HS-5 (cell line): ENCODE measurements at places on chromosomes 3 and 15.

- no peak for DNase-seq
Observed at GRCh38 chr3:105465251-105465853, 98.6 kb downstream of the ALCAM start.

DNA sequence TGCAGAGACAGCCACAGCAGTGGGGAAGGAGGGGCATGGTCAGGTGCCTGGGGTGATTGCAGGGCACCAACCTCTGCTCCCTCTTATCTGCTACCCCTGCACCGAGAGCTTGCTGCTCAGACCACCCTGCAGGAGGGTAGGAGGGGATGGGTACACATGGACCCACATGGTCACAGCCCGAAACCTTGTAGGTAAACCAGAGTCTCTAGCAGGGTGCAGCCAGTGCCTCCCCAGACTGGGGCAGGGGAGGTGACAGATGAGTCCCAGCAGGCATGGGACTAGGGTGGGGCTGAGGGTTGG lies 49.2 kb downstream of the FAH start:
- no peak for DNase-seq

- DNase-seq: no peak
Observed at GRCh38 chr15:83306561-83306960, 22.1 kb upstream of the BNC1 start.

- DNase-seq: no peak
Observed at GRCh38 chr3:115930922-115931321, 307.6 kb downstream of the GAP43 start.

DNA sequence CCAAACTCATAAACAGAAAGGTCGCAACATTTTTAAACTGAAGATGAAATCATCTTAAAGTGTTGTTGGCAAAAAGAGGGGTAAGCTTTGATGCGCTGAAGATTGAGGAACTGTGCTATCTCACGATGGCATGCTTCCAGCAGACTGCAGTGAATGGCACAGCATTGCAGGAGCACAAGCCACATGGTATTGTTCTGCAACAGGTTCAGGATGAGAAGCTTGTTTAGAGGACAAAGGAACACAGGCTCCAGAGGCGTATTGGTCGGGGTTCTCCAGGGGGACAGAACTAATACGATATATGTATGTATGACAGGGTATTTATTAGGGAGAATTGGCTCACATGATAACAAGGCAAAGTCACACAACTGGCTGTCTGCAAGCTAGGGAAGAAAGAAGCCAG lies 13.8 kb upstream of the PLD1 start:
- no peak for DNase-seq

DNA sequence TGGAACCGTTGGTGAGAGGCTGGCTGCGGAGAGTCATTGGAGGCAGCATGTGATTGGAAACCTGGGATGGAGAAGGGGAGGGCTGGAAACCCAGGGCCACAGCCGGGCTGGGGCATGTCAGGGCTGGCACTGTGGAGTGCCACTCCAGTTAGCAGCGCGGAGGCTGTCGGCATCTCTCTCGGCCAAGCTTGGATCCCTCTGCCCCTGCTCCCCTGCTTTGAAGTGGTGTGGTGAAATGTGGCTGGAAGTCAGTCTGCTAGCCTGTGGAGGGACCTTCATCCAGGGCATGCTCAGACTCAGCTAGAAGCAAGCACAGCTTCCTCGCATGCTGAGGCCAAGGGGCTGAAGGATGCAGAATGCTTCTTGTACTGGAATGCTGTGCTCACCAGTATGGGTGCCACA lies 13.5 kb downstream of the SLCO3A1 start:
- no peak for DNase-seq

GRCh38 chr3:154427685-154428285 lies 2.2 kb downstream of the GPR149 start:
- DNase-seq: no peak

DNA sequence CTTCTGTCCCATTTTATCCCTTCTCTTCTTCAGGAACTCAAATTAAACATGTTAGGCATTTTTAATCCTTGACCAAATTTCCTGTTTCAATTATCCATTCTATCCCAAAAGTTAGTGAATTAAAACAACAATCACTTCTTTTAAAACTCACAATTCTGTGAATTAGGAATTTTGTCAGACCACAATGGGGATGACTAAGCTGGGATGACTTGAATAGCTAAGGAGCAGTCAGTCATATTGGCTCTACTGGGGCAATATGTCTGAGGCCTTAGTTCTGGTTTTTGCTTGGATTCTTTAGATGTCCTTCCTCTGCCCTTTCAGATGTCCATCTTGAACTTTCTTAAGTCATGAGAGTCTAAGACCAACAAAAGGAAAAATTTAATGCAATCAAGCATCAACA lies 178.2 kb upstream of the TGFBR2 start:
- DNase-seq: peak; percentile 33

DNA sequence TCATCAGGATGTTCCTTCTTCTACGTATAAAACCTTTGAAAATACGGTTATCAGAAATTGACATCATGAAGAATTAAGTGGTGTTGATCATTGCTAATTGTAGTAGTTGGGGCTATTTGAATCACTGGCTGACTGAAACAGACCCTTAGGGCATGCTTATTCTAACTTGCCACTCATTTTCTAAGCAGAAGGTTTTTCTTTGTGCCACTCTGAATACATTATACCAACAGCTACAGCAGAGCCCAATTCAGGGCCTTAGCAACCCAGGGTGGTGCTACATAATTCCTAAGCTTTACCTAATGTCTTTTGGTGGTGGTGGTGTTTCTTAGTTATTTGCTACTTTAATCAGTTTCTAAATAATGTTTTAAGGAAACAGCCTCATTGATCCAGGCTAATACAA lies 524.2 kb downstream of the NLGN1 start:
- DNase-seq: no peak

DNA sequence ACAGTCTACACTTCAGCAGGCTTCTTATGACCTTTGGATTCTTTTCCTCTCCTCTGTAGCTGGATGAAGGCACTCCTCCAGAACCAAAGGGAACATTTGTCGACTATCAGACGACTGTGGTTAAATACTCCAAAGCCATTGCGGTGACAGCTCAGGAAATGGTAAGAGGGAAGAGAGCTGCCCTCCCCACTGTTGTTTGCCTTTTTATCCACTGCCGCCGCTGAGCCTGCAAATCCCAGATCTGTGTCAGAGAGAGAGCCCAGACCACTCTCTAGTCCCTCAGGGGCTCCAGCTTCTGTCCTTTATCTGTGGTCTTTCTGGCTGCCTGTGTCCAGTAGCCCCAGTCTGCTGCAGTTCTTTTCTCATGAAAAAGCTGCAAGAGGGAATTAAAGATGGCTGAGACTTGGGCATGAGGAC lies 261.5 kb upstream of the TPM1 start:
- no peak for DNase-seq

GRCh38 chr3:34263101-34263621 lies 464.7 kb downstream of the PDCD6IP start:
- DNase-seq: no peak

DNA sequence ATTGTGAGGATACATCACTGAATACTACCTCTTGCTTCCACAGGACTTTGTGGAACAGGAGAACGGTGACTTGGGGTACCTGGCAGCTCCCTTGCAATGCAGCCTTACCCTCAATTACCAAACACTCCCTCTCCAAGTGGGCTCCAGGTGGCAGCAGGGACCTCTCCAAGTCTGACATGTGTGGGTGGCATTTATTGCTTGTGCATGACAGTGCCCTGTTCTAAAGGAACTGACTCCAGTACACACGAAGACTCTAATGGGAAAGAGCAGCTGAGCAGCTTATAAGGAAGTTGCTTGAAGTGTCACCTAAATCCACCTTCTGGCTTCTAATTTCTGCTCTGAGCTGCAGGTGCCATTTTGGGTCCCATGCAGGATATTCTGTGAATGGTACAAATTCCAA lies 174.1 kb upstream of the SLCO3A1 start:
- DNase-seq: no peak

DNA sequence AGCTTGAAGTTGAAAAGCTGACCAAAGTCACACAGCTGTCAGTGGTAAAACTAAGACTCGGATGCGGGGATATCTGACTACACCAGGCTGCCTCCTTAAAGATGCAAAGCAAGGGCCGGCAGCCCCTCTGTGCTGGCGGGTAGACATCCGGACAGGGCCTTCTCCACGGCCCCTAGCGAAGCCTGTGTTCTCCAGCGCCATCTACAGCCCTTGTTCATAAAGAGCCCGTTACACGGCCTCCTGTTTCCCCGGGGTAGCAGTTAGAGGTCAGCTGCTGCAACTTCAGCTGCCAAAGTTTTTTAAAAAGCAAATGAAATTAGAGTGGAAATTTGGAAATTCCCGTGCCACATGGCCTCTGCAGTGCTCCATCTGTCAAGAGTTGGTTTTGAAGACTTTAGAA lies 383.0 kb downstream of the TBL1XR1 start:
- DNase-seq: no peak

GRCh38 chr3:126293370-126294082 lies 63.7 kb downstream of the KLF15 start:
- no peak for DNase-seq

DNA sequence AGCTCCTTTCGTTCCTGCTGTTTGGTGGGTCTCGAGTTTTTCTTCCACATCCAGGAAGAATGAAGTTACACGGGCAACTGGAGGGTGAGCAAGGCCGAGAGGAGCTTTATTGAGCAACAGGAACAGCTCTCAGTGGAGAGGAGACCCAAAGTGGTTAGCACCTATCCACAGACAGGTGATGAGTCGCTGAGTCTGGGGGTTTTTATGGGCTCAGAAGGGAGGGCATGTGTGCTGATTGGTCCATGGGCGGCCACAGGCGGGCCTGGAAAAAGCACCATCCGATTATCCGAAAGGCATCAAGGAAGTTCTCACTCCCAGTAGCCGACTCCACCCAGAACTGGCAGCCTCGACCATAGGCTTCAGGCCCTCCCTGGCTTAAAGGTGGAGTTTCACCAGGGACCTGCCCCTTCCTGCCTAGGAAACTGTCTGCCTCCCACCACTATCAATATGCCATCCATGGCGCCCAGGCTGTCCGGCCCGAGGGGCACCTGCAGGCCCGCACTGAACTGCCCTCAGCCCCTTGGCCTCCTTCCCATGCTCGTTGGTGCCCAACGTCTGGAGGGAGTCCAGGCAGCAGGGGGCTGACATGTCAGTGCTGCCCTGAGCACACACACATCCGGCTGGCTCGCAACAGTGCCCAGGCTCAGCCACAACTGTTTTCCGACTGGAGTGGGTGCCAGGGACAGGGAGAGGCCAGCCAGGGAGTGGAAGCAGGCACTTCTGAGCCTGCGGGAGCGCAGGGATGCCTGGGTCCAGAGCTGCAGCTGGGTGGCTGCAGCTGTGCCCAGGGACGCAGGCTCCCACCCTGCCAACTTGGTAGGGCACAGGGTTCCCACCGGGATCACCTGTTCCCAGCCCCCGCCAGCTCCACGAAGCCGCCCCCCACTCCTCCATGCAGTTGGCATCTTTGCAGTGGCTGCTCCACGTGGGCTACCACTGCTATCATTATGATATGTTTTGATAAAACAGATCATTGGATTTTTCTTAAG lies 170.2 kb downstream of the FNDC3B start:
- no peak for DNase-seq

DNA sequence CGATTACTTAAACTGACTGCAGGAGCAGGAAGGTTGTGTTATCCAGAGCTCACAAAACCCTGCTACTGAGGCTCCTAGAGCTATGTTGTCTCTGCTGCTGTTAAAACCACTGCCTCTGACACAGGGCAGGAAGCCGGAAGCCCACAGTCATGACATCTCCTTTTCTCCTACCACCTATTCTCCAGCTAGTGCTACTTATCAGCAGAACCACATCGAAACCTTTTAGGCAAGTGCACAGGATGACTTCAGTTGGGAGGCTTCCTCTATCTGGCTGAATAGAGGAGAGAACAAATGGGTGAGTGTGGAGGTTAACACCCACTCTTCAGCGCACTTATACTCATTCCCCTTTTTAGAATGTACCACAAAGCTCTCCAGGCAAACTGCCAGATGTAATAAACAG lies 638.0 kb downstream of the OTOL1 start:
- no peak for DNase-seq

GRCh38 chr15:33955945-33956344 lies 12.4 kb upstream of the CHRM5 start:
- DNase-seq: no peak
